ENCODE measurements at places on chromosomes 11 and 22.

DNA sequence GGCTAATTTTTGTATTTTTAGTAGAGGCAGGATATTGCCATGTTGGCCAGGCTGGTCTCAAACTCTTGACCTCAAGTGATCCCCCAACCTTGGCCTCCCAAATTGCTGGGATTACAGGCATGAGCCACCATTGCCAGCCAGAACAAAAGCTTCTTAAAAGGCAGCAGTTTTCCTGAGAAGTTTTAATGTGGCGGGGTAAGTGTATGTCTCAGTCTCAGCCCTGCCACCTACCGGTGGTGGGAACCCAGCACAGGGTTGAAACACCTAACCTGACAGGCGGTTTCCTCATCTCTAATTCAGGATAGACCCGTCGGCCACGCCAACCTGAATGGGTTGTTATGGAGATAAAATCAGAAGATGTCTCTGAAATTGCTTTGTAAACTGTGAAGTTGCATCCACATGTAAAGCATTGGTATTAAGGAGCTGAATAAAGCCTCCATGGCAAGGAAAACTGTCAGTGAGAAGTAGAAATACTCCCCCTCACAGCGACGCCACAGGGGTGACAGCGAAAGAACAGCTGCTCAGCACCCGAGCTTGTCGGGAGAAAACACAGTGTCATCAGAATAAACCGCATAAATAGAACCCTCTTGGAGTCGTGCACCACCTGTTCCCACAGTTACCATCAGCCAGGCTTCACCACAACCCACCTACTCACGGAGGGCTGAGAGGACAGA is 165.9 kb upstream of the NCAM1 start:
- DNase-seq: no peak

DNA sequence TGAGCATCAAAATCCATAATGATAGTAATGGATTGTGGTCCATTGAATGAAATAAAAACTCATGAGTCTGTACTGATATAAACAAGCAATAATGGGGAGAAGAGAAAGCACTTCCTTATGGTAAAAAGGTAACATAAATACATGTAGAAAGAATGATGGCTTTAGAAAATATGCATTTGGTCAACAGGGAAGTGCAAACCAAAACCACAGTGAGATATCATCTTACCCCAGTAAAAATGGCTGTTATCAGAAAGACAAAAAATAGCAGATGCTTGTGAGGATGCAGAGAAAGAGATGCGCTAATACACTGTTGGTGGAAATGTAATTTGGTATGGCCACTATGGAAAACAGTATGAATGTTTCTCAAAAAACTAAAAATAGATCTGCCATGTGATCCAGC is 6.9 kb upstream of the MMP20 start:
- DNase-seq: no peak

DNA sequence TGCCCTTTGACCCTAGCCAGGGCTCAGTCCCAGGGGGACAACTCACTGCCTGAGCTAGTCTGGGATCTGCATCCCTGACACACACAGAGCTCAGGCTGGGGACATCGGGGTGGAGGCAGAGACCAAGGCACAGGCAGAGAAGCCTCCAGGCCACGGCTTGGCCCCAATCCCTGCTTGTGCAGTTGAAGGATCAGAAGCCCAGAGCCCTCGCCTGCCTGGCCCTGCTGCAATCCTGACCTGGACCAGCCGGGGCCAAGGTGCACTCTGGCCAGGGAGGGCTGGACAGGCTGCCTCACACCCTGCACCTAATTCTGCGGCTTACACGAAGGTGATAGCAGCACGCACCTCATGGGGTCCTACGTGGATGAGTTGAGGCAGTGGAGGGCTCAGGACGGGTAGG is 34.6 kb downstream of the WNT7B start:
- no peak for DNase-seq

GRCh38 chr11:16776711-16777612 is 38.5 kb downstream of the C11orf58 start:
- no peak for DNase-seq

- DNase-seq: no peak
Observed at GRCh38 chr11:43788421-43788820, 92.2 kb upstream of the ALKBH3 start.

DNA sequence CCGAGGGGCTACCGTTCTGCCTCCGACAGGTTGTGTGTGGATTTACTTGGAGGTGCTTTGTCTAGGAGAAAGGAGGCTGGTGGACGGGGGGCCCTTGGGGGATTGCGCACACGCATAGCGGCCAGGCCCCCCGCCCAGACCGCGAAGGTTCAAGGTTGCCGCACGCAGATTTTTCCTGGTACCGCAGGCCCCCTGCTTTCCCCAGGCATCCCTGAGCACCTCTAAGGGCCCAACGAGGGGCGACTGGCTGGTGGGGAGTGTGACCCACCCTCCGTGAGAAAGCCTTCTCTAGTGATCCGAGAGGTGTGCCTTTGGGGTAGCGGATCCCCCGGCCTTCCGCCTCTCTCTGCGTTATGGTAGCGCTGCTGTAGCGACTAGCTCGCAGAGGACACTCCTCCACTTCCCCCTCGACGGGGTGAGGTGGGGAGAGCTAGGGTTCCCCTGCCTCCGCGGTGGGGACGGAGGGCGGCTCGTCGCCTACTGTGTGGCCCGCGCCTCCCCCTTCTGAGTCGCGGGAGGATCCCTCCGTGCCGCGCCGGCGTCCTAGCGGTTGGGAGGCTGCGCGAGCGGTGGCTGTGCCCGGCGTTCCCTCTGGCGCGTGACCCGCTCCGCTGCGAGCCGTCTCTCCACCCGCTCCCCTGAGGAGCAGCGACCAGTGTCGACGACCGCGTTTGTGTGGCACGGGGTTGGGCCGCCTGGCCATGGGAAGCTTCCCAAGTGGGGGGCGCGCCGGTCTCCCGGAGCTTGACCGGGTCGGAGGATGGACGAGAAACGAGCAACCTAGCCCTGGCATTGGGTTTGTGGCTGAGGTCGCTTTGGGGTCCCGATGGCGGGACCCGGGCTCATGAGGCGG is 3900.0 kb upstream of the OR11H1 start:
- DNase-seq: no peak
